ENCODE measurements at places on chromosomes 3 and 15.

DNA sequence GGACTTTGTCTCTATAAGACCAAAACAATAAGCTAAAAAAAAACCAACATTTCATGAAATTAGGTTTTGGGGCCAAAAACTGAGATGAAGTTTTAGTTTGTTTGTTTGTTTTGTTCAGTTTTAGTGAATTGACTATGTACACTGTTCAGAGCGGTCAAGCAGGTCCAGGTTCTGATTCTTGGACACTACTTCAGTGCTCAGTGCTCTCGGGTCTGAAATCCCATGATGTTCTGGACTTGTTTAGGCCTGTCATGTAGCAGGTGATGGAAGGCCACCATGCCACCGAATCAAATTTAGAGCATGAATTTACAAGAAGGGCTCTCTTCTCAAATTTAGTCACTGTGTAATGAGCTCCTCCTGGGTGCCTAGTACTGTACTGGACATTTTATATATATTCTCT, 45.5 kb downstream of the COL8A1 start:
- no peak for DNase-seq

DNA sequence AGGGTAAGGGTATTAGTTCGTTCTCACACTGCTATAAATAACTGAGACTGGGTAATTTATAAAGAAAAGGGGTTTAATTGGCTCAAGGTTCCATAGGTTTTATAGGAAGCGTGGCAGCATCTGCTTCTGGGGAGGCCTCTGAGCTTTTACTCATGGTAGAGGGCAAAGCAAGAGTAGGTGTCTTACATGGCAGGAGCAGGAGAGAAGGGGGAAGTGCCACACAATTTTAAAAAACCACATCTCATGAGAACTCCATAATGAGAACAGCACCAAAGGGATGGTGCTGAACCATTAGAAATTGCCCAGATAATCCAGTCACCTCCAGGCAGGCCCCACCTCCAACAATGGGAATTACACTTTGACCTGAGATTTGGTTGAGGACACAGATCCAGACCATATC, 12.2 kb downstream of the RNF111 start:
- no peak for DNase-seq

DNA sequence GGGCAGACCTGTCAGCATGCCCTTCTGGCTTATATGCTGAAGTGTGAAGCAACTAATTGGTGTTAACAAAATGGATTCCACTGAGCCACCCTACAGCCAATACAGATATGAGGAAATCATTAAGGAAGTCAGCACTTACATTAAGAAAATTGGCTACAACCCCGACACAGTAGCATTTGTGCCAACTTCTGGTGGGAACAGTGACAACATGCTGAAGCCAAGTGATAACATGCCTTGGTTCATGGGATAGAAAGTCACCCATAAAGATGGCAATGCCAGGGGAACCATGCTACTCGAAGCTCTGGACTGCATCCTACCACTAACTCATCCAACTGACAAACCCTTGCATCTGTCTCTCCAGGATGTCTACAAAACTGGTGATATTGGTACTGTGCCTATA, 9.4 kb downstream of the PIK3CB start:
- DNase-seq, result no peak

DNA sequence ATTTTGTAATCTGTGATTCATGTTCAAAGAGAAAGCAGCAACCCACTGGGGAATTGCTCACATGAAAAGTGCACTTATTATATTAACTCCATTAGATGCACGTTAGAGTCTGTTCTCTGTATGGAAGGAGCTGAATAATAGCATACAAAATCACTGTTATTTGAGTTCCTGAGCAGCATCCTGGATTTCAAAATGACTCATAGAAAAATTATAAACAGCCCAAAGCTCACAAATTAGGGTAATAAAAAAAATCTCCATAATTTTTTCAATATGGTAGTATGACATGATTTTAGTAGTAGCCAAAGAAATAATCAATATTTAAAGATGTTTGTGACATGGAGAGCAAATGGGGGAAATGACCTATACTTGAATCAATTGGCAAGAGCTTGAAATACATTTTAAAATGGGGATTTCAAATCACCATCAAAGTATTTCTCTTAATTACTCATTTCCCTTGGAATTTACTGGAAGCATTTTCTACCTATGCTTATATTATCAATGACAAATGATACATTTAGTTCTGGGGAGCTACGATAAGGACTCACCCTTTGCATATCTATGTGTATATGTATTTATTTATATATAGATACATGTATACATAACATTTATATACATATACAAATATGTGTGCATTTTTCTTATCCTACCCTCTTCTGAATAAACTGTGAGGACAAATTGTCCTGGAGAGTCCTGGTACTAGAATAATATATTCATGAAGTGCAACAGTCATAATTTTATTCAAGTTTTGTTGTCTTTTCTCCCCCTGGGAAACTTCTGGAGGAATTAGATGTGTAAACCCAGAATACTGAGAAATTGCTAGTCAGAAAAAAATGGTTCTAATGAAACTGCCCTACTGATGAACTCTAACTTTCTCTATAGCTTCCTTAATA, 116.3 kb downstream of the RPL22L1 start:
- DNase-seq, result no peak
